ENCODE measurements at places on chromosomes 12 and 14.

- no peak for DNase-seq
Measured at GRCh38 chr12:56947633-56948456, 9.6 kb downstream of the RDH16 start.

DNA sequence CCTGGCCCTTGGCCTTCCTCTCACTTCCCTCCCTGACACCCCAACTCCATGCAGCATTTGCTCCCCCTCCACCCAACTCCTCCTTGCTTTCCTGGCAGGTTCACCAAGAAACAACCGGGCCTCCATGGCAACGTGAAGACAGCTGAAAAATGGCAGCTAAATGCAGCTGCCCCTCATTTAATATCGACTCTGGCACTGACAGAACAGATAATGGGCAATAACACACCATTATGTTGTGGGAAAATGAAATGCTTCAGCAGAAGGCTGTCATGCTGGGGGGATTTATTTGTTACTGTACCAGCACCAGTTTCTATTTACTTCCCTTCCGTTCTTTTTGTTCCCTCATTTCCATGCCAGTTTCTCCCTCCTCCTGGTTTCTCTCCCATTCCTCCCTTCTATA is 440.8 kb downstream of the NRXN3 start:
- DNase-seq = no peak

GRCh38 chr14:92004062-92004461 is 35.8 kb downstream of the TRIP11 start:
- no peak for DNase-seq

- no peak for DNase-seq
Measured at GRCh38 chr12:22535478-22535877, 8.9 kb downstream of the C2CD5 start.

Data from activated T-cell treated with anti-CD3 and anti-CD28 coated beads, Interleukin-2, amount 50 U/mL, for 72 hours (primary cell).